ENCODE measurements at places on chromosomes 4 and X.

GRCh38 chr4:160194716-160195115 lies 1091.8 kb downstream of the RAPGEF2 start:
- DNase-seq, result no peak

DNA sequence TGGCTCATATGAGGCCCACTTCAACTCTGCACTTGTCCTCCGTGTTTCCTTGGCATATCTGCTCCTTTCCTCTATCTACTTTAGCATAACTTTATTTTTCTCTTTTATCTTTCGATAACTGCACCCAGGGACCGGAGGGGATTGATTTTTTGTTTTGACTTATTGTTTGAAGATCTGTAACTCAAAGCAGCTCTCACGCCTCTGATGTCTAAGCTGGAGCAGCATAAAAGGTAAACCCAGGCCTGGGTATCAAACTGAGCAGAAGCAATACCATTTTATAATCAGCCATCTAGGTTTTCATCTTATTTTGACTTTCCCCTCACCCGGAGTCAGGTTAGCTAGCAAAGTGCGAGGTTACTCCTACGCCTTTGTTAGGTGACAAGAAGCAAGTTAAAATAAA lies 28.4 kb downstream of the LEF1 start:
- no peak for DNase-seq

DNA sequence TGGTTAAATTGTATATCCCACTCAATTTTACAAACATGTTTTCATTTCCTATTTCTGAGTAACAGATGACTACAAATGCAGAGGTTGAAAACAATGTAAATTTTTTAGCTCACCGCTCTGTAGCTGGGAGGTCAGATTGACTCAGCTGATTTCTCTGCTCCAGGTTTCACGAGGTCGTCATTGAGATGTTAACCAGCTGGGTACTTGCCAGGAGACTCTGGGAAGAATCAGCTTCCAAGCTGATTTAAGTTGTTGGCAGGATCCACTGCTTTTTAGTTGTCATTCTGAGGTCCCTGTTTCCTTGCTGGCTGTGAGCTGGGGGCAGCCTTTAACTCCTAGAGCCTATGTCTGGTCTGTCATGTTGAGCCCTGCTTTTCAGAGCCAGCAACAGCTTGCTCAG lies 864.3 kb upstream of the AGA start:
- DNase-seq, result no peak

DNA sequence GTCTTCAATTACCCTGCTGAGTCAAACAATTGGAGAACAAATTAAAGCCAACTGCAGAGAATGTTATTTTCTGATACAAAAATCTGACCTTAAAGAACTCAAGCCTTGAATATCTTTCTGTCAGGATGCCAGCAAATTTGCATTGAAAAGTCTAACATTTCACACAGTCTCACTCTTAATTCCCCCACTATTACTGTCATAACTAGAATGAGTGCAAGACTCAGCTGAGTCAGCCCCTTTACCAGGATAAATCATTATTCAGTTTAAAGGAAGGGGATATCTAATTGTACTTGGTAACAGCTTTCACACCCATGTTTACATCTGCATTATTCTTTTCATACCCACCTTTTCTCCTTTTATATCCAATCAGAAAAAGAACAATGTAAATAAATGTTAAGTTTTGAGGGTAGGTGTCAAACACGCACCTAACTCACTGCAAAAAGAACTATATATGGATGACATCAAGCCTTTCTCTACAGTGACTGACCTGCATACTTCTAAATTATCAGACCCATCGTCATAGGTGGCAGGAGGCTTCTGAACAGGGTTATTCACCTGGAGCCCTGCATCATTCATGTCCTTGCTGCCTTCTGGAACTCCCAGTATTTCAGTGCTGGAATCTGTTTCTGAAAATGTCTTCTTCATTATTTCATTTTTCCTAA lies 117.4 kb downstream of the TMA16 start:
- no peak for DNase-seq

DNA sequence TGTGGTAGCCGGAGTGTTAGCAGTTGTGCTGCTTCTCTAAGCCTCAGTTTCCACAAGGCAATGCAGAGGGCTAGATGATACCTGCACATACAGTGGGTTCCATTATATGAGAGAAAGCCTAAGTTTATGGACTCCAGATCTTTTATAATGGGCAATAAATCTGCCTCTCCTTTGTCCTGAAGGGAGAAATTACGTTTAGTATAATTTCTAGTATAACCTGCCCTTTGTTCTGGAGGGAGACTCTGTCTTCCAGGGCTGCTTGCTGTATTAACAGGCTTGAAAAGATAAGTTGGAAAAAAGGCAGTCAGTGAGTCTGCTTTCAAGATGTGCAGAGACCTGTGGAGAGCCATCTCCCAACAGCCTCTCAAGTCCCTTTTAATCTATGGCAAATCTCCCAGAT lies 42.8 kb downstream of the ZNF81 start:
- DNase-seq, result no peak

DNA sequence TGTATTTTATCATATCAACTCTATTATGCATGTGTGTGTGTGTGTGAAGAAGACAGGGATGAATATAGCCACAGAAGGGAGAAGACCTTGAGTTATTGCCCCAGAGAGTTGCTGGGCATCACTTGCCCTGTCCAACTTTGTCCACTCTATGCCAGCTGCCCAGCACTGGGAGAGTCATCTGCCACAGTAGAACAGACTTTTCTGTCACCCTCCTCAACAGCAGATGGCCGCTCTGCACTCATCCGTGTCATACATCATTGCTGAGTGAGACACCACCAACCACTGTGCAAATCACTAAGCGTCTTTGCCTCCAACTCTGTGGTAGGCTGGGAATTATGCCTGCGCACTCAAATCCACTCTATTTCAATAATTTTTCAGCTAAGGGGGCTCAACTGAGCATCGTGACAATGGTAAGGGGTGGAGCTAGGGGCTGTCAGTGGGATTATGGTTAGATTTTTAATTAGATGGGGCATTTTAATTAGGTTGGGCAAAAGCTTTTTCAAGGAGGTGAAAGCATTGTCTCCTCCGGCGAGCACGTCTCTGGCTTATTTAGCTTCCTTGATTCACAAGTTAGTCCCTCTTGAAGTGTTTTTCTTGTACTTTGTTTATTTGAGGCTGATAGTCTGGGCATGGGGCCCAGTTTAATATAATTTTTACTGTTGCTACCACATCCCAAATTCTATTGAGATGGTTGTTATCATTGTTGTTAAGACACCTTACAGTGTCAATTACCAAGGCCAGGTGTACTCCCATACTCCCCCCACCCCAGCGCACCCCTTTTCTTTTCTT lies 100.1 kb upstream of the KLF3 start:
- DNase-seq, result no peak

All from AG04450 (cell line).